ENCODE measurements at places on chromosomes 7 and 10.

- no peak for DNase-seq
Measured at GRCh38 chr7:99456288-99456687, 9.7 kb downstream of the ATP5MF start.

DNA sequence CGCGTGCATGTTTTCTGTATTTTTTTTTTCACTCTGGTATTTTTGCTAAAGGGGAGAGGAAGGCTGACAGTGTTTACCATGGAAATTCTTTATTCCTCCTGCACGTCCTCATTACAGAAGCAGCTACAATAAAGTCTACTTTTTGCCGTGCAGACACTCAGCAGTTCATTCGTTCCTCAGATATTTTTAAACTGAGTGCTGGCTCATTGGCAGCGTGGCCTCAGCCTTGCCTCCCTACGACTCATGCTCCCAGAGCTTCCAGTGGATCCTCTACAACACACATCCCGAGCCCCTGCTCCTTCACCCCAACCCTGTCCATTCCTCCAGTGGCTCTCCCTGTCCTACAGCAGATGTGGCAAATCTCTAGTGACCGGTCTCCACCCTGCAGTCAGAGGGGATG is 239.2 kb upstream of the ZMIZ1 start:
- DNase-seq, result no peak

GRCh38 chr7:131521651-131522163 is 34.7 kb downstream of the PODXL start:
- DNase-seq, result peak; percentile 53

- DNase-seq, result no peak
Measured at GRCh38 chr10:49645417-49645816, 31.6 kb downstream of the CHAT start.

DNA sequence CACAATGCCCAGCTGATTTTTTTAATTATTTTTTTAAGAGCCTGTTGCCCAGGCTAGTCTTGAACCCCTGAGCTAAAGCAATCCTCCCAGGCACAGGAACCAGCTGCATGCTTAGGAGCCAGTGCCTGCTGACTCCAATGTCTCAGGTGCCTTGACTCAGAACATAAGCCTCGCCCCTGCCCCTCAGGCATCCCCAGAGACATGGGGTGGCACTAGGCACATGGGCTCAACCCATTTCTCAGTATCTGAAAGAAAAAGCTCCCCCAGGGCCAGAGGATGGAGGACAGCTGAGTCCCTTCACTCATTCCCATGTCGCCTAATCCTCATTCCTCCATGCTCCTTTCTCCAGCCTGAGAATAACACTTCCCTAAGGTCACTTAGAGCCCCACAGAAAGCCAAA is 39.1 kb downstream of the KCNH2 start:
- DNase-seq, result no peak

GRCh38 chr7:36403452-36403851 is 13.8 kb downstream of the ANLN start:
- no peak for DNase-seq

DNA sequence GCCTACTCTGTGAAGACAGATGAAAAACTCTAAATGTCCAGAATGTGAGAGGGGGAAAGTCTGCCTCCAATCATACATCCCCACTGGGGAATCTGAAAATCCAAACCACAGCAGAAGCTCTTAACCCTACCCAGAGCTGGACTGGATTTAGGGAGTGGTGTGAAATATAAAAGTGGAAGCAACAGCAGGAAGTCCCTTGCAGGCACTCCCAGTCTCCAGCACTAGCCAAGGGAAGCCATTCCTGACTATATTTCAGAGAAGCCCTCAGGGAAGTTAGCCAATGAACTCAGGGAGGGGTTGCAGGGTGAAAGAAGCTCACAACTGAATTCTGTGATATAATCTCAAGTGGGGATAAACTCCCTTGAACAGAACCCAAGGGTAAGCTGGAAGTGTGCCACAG is 51.5 kb downstream of the CRPPA start:
- DNase-seq, result no peak

All from COR-L47 (cell line).